ENCODE measurements at places on chromosomes 6 and 20.

DNA sequence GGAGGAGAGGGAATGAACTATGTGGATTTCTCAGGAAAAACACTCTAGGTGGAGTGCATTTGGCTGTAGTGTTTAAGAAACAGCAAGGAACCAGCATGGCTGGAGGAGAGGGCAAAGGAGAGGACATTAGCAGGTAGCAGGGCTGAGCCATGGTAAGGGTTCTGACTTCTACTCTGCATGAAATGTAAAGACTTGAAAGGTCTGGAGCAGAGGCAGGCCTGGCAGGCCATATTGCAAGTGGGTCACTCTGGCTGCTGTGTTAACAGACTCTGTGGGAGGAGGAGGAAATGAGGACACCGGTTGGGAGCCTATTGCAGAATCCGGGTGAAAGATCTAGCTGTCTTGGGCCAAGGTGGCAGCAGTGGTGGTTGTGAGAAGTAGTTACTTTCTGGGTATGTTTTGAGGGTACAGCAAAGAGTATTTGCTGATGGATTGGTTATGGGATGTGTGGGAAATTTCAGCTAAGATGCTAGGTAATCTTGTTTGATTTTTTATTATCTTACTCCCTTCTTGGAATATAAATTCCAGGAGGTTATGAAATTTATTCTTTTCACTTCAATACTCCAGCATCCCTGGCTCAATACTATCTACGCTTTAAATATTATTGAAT, 115.9 kb upstream of the BCLAF1 start:
- DNase-seq, result peak; percentile 18

GRCh38 chr6:163744256-163744925, 329.9 kb downstream of the QKI start:
- DNase-seq, result no peak

- no peak for DNase-seq
Measured at GRCh38 chr6:109808837-109809236, 117.7 kb downstream of the FIG4 start.

GRCh38 chr20:33148040-33148439, 19.9 kb upstream of the BPIFA2 start:
- DNase-seq, result no peak

GRCh38 chr6:134035823-134036296, 16.6 kb downstream of the SLC2A12 start:
- DNase-seq, result peak; percentile 56

DNA sequence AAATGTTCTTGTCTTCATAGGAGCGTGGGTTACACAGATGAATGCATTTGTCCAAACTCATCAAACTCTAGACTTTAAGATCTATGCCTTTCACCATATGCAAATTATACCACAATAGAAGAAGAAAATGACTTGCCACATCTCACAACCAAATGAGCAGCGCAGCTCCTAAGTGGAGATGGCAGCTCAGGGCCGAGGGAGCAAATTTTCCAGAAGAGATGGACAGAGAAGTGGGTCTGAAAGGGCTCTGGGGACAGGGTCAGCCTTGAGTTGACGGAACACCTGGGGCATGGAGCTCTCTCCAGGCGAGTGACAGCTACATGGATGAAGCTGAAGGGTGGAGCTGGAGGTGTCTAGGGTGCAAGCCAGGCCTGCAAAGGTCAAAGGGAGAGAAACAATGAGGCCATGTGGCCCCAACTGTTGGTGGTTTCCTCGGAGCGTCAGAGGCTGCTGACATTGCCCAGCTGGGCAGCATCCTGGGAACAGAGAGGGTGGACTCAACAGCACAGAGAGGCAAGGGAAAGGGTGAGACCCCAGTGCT, 228.3 kb downstream of the NRN1 start:
- no peak for DNase-seq

- no peak for DNase-seq
Measured at GRCh38 chr20:53126185-53126584, 154.0 kb downstream of the TSHZ2 start.

GRCh38 chr6:137277971-137278637, 58.9 kb upstream of the IFNGR1 start:
- DNase-seq, result peak; percentile 90

DNA sequence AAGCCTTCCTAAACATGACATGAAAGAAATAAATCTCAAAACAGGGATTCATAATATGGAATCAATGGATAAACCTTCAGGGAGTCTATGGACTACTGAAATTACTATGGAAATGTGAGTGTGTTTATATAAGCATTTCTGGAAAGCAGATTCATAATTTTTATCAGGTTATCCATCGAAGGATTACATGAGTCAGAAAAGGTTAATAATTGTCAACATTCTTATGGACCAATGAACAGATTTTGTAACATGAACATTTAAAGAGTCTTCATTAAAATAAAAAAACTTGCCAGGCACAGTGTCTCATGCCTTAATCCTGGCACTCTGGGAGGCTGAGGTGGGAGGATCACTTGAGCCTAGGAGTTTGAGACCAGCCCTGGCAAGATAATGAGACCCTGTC, 84.8 kb downstream of the AHI1 start:
- DNase-seq, result no peak

DNA sequence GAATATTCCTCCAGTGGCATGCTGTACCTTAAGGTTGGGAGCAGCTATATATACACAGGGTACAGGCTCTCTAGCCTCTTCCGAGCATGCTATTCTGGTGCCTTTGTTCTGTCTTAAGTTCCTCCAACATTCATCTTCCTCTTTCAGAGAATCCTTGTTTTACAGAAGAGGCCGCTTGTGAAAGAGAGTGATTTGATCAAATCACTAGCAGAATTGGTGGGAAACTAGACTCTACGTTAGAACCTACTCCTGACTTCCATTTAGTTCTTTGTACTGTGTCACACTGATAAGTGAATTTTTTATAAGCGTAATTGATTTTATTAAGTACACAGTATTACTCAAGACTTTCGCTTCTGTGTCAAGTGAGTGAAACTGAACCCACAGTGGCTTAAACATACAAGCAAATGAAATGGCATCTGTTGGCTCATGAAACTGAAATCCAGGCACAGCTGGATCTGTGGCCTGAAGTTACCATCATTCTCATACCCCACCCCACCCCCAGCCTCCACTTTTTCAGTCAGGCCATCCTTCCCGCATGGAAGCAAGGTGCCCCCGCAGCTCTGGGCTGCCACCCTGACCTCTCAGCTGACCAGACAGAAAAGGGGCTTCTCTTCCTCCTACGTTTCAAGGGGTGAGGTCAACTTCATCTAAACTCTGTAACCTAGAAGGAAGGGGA, 102.3 kb downstream of the RPP40 start:
- no peak for DNase-seq

- no peak for DNase-seq
Measured at GRCh38 chr6:92586236-92586977, 833.0 kb downstream of the EPHA7 start.

DNA sequence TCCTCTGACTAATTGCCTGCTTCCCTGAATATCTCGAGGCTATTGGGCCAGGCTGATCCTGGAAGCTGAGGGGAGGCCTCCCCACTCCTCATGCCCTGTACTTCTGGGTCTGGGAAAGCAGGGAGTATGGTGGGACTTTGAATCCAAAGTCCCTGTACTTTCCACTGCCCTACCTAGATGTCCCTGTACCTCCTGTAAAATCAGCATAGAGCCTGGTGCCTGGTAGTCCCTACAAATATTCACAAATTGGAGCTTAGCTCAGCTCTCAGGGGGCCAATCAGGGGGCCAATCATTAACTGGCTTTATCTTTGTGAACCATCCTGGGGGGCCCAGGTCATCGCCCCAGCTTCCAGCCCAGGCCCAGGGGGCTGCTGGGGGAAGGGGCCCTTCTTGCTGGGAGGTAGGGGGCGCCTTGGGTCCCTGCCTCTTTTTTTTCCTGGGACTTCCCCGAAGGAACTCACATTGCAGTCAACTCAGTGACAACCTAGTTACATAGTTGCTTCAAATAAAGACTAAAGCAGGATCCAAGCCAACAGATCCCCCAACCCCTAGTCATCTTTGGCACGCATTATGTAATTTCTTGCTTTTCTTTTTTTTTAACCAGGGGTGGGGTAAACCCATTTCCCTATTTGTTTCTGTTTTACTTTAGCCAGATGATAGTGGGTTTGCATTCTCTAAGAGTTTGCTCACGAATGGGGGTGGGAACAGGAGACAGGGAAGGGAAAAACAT, 6.9 kb upstream of the VEGFA start:
- no peak for DNase-seq

Measured in foreskin fibroblast (primary cell).